Stimulated activated CD4-positive, alpha-beta T cell treated with anti-CD3 and anti-CD28 coated beads, TNF-alpha, amount 100 ng/mL, for 48 hours (primary cell): ENCODE measurements at places on chromosomes 5 and 9.

DNA sequence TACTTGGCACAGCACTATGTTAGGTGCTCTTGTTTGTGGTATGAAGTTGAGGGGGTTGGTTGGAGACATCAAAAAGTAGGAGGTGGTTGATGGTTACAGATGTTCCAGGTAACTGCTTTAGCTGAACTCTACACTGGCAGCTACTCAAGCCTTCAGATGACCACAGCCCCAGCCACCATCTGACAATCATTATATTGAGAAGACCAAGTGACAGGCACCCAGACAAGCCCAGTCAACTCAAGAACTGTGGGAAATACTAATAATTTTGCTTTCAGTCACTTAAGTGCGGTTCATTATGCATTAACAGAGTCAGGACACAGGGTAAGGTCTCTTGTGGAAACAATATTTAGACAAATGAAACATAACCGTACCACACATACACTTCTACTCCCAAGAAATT is 38.9 kb upstream of the SLIT3 start:
- DNase-seq = no peak

GRCh38 chr5:109412981-109413402 is 3.2 kb upstream of the PJA2 start:
- DNase-seq = no peak

DNA sequence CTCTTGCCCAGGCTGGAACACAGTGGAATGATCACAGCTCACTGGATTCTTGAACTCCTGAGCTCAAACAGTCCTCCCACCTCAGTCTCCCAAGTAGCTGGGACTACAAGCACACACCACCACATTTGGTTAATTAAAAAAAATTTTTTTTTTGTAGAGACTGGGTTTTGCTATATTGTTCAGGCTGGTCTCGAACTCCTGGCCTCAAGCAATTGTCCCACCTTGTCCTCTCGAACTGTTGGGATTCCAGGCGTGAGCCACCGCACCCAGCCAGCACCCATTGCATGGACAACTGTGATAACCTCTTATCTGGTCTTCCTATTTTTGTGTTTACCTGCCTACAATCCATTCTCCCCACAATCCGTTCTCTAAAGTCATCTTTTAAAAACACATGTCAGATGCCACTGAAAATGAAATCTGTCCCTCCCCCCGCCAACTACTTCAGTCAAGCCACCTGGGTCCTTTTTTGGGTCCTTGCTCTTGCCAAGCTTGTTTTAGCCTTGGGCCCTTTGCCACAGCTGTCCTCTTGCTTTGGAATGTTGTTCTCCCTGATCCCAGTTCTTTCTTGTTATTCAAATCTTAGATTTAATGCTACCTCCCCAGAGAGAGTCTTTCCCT is 250.5 kb downstream of the PIK3R1 start:
- no peak for DNase-seq

DNA sequence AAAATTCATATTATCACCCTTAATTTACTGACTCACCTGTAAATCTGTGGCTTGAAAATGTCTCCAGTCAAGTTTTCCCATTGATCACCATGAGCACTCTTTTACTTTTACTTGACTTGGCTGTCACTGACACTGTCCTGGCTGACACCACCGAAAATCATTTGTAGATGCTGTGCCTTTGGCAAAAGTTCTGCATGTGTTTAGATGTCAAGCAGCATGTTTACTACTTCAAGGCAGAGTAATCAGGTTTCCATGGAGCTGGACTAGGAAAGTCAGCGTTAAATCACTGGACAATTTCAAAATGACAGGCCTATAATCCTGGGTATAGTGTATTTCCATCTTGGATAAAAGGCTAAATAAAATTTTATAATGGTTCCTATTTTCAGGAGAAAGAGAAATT is 1530.6 kb upstream of the CDH6 start:
- no peak for DNase-seq

DNA sequence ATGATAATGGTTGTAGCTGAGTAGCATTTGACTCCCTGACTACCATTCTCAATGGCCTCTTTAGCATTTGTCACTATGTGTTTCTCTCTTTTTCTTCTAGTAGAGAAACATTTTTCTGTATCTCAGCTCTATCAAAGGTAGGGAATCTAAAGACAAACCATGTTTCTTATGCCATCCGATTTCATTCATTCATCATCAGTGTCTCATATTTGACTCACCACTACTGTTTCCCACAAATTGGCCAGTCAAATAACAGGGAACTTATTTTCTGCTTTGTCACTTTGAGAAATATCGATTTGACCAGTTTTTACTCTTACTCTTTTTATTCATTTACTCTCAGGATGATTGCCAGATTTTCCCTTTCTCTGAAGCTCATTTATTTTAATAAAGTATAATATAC is 282.3 kb downstream of the TMEM167A start:
- no peak for DNase-seq

DNA sequence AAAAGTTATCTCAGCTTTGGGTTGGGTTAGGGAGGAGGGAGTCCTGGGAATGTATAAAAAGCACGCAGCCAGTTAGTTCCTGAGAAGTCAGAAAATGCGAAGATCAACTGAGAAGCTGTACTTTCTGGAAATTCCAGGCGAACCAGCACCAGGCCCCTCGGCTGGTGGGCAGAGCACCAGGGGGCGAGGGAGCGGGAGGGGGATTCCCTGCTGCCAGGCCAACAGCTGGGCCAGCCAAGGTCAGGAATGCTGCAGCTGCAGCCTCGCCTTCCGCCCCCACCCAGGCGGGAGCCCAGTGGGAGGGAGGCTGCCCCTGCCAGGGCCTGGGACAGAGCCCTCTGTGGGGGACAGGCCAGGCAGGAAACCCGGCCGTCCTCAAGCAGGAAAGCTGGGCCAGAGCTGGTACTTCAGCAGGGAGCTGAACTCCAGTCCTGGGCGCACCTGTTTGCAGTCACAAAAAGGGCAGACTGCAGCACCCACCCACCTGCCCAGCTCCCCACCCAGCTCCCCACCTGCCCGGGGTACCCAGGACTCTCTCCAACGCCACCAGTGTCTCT is 35.5 kb downstream of the VAV2 start:
- no peak for DNase-seq

GRCh38 chr5:1192971-1193590 is 8.3 kb upstream of the SLC6A19 start:
- DNase-seq = no peak

DNA sequence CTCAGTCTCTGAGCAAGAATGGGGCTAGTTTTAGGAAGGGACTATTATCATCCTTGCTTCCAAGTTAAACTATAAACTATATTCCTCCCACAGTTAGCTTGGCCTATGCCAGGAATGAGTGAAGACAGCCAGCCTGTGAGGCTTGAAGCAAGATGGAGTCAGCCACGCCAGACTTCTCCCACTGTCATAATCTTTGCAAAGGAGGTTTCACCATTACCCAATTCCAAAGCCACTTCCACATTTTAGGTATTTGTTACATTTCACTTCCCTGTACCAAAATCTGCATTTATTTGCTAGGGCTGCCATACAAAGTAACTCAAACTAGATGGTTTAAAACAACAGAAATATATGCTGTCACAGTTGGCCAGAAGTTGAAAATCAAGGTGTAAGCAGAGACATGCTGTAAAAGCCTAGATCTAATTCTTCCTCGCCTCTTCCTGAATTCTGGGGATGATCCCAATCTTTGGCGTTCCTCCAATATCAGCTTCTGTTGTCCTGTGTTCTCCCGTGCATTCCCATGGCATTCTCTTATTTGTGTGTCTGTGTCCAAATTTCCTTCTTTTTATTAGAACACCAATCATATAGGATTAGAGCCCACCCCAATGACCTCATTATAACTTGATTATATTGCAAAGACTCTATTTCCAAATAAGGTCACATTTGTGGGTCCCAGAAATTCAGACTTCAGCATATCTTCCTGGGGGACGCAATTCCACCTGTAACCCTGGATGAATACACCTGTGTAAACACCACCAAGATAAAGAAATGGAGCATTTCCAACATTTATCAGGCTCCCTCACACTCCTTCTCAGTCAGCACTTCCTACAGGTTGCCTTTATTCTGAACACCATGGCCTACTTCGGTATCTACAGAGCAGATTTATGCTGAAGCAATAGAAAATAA is 126.8 kb downstream of the GCNT1 start:
- no peak for DNase-seq

- no peak for DNase-seq
Observed at GRCh38 chr5:135359374-135360165, 39.5 kb downstream of the MACROH2A1 start.

DNA sequence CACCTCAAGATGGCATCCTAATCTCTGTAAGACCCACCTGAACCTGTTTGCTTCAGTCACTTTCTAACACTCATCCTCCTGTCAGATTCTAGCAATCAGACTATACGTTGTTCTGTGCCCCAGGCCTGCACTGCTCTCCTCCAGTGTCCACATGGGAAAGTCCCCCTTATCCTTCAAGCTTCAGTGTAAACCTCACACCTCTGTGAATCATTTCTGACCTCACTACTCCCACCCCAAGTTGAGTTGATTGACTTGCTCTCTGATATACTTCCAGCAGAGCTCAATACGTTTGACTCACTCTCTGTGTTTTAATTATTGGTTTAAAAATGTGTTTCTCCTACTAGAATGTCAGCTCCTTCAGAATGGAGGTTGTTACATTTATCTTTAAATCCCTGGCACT is 240.2 kb downstream of the FBXL17 start:
- DNase-seq = no peak

GRCh38 chr9:127780126-127780885 is 1.8 kb upstream of the SH2D3C start:
- no peak for DNase-seq

GRCh38 chr5:158477214-158477613 is 618.3 kb upstream of the CLINT1 start:
- no peak for DNase-seq

DNA sequence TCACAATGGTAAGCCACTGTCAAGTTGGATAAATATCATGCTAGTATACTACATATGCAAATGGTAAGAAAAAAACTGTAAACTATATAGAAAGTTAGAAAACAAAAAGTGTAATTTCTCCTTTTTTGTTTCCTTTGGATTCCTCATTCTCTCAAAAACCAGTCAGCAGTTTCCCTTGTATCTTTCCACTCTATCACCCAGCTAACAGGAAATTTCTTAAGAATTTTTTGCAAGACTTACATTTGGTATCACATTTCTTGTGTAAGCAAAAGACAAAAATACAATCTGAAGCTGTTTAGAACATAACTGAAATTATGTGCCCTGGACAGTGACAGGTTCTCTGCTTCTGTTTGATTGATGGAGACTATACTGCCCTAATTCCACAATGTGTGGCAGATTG is 25.2 kb upstream of the MSH3 start:
- DNase-seq = no peak

DNA sequence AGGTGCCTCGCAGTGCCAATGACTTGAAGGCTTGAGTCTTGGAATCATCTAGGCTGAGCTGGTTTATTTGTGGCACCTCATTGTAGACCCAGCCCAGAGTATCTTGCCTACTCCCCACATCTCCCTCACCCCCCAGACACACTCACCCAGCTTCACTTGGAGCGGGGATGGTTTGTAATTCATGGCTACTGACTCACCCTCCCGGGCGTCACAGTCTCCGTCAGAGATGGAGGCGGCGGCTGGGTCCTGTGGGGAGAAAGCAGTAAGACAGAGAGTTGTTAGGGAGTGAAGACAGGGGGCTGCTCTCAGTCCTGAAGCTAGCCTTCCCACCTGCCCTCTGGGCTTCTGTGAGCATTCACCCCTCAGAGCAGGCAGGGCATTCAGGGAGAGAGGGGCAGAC is 29.0 kb upstream of the MYORG start:
- DNase-seq = no peak

GRCh38 chr5:58731641-58732040 is 148.8 kb downstream of the RAB3C start:
- no peak for DNase-seq

DNA sequence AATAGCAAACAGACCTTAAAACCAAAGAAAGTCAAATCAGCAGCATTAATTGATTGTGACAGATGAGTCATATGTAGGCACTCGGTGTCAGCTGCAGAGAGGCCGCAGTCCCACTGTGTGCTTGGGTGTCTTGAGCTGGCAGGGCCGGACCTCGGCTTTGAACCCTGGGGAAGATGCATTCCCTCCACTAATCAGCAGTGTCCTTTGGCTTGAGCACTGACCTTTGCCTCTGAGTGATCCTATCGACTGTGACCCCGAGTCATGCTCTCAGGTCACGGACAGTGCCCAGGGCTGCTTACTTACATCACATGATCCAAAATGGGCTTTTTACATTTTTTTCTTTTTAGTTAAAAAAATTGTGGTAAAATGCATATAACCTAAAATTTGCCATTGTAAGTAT is 188.7 kb downstream of the GADD45G start:
- DNase-seq = no peak

DNA sequence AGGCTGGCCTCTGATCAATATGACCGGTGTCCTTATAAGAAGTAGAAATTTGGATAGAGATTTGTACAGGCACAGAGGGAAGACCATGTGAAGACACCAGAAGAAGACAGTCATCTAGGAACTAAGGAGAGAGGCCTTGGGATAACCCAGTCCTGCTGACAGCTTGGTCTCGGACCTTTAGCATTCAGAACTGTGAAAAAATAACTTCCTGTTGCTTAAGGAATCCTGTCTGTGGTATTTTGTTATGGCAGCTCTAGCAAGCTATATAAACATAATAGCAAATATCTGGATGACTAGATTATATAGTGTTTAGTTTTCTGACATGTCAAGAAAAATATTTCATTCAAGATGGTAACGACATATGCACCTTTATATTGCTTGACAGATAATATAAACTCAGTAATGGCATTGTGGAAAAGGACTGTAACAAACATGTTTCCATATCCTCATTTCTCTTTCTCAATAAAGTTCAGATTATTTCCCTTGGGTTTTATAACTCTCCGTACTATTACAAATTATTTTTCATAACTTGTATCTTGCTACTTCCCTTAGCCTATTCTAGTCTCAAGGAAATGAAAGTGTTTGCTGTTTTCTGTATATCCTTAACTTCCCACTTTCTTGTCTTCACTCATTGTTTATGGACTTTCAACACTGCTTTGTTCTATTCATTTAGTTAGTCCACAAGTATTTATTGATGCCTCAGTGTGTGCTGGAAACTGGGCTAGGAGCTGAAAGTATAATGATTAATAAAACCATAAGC is 62.4 kb downstream of the KIAA1958 start:
- no peak for DNase-seq

GRCh38 chr5:76082772-76083554 is at the start of gene SV2C:
Gene SV2C, plus strand, starts transcription at chr5:76083383. Its CDS starts 48,368 bp downstream, at chr5:76131751.
- DNase-seq = peak; percentile 39

DNA sequence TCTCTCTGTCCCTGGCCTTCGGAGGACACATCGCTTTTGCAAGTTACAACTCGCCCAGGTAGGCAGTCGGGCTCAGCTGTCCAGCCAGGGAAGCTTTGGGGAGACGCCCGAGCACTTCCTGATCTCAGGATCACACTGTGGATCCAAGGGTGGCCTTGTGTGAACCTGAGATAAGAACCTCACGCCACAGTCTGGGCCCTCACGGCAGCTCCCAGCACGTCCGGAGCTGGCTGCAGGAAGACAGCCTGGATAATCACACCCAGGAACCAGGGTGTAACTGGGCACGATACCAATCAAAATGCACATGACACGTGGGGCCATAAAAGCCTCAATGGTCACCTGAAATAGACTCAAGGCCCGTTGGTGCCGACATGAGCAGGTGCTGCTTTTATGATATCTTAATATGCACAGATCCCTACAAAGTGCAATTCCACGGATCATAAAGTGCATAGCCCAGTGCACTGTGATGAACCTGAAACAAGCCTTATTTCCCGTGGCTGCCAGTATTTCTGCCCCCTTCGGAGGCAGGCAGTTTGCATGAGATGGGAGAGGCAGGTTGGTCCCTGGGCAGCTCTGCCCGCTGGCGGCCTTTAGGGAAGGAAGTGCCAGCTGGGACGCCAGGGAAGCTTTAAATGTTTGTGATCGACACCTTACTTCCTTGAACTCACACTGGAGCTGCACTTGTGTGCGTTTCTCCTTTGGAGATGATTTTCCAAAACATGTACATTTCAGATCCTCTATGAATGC is 14.5 kb downstream of the SLC6A18 start:
- no peak for DNase-seq
